Smooth muscle cell of the pulmonary artery (primary cell): ENCODE measurements at places on chromosomes 2 and 18. TPM values are rescaled to one million over a fixed set of nuclear protein-coding genes. Genes with fewer than 3 reads are reported as not detected.

RBKS gene
- total RNA-seq, result 0.59 and 1.2 TPM in 2 replicates

SP140 gene
- 0.50 and 0.52 TPM in 2 replicates for total RNA-seq

KRTCAP3 gene
- total RNA-seq, result 0.39 TPM in 1 of 2 replicates, not detected in the other

CSRNP3 gene
- 1.4 and 2.3 TPM in 2 replicates for total RNA-seq

CCL20 gene
- total RNA-seq, result 0.13 TPM in 1 of 2 replicates, not detected in the other

IL1RL1 gene
- total RNA-seq, result 4.3 and 40.2 TPM in 2 replicates

RABL2A gene
- 10.6 and 16.6 TPM in 2 replicates for total RNA-seq

POMC gene
- total RNA-seq, result 1.2 and 2.0 TPM in 2 replicates

CFAP65 gene
- 0.03 TPM in 1 of 2 replicates, not detected in the other for total RNA-seq

CCDC121 gene
- 1.8 TPM in 2 replicates for total RNA-seq

EMILIN2 gene
- 3.4 and 7.6 TPM in 2 replicates for total RNA-seq

CELF4 gene
- total RNA-seq, result not detected in 2 replicates

TRIB2 gene
- total RNA-seq, result 68.5 and 109 TPM in 2 replicates
